GM23338 (cell line): ENCODE measurements at places on chromosomes 12 and 14. TPM values are rescaled to one million over a fixed set of nuclear protein-coding genes. Genes with fewer than 3 reads are reported as not detected.

Gene CLEC4E
- not detected in 2 replicates for total RNA-seq

Gene ASIC1
- 1.5 and 1.6 TPM in 2 replicates for total RNA-seq

Gene C12orf54
- total RNA-seq: not detected in 2 replicates

DNA sequence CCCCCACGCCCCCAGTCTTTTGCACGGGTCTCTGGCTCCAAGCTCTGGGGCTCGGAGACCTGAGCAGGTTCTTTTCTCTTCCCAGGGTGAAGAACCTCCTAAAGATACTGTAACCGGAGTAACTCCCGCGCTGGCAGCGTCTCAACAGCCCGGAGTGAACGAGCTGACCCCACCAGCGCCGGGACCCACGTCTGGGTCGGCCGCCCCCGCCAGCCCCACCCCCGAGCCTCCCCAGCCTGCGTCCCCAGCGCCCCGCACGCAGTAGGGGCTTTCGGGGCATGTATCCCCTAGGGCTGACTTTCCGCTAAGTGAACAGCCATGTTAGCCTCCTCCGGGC, 858 bp downstream of the SLC35F4 start:
- DNase-seq: no peak
- peak overlapping the region; percentile 80 for H3K4me3 ChIP-seq
- peaks cover 18% of the 10 kb centered on the region for H3K4me1 ChIP-seq
- no peak overlapping the region for H3K27ac ChIP-seq
- H3K36me3 ChIP-seq: no peaks in the 10 kb centered on the region
- H3K27me3 ChIP-seq: peaks cover 40% of the 10 kb centered on the region

GRCh38 chr12:112841906-112842305, 50.4 kb downstream of the RPH3A start:
- no peaks in the 10 kb centered on the region for H3K36me3 ChIP-seq
- no peak overlapping the region for H3K27ac ChIP-seq
- no peak overlapping the region for H3K4me3 ChIP-seq
- H3K27me3 ChIP-seq: no peaks in the 10 kb centered on the region

- no peak overlapping the region for H3K27ac ChIP-seq
- peaks cover 26% of the 10 kb centered on the region for H3K4me1 ChIP-seq
- no peaks in the 10 kb centered on the region for H3K36me3 ChIP-seq
- no peak for DNase-seq
- no peaks in the 10 kb centered on the region for H3K27me3 ChIP-seq
These were observed 125.0 kb upstream of the CCND2 start for GRCh38 chr12:4148418-4149056.

DNA sequence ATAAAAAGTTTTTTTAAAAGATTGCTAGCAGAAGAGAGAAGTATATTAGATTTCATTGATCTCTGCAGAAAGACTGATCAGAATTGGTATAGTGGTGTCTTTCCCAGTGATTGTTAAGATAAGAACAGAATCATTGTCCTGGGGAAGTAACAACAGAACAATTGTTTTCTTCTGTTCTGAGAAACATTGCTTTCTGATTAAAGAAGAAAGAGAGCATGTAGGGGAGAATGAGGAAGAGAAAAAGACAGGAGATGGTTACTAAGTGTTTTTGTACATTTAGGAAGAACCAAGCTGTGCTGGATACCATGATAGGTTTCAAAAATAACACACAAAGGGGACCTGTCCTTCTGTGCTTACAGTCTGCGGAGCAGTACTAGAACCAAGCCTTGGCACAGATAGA, 5.0 kb downstream of the USP30 start:
- H3K4me3 ChIP-seq: no peak overlapping the region
- no peaks in the 10 kb centered on the region for H3K36me3 ChIP-seq
- no peak for DNase-seq
- no peaks in the 10 kb centered on the region for H3K27me3 ChIP-seq
- no peak overlapping the region for H3K27ac ChIP-seq

DNA sequence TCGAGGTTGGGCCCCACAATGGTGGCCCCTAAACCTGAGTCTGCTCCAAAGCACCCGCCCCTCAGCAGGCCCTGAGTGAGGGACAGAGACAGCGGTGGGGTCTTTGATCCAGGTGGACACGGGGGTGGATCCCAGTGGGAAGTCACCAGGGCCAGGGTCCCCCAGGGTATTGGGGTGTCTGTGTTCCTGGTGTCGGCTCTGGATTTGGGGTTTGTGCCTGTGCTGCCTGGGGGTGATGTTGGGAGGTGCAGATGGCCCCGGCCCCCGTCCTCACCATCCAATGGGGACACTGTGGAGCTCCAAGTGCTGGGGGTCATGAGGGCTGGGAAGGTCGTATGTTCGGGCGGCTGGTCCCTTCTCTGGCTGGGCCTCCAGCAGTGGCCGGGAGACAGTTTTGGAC, 354.2 kb downstream of the TMEM121 start:
- no peak overlapping the region for H3K4me3 ChIP-seq
- no peak for DNase-seq
- H3K4me1 ChIP-seq: no peaks in the 10 kb centered on the region
- no peak overlapping the region for H3K27ac ChIP-seq
- H3K36me3 ChIP-seq: no peaks in the 10 kb centered on the region
